Neural progenitor cell (in vitro differentiated cells): ENCODE measurements at places on chromosomes 7 and 10.
A peak's percentile ranks its signal among the peaks of the same experiment; 100 is the strongest.

DNA sequence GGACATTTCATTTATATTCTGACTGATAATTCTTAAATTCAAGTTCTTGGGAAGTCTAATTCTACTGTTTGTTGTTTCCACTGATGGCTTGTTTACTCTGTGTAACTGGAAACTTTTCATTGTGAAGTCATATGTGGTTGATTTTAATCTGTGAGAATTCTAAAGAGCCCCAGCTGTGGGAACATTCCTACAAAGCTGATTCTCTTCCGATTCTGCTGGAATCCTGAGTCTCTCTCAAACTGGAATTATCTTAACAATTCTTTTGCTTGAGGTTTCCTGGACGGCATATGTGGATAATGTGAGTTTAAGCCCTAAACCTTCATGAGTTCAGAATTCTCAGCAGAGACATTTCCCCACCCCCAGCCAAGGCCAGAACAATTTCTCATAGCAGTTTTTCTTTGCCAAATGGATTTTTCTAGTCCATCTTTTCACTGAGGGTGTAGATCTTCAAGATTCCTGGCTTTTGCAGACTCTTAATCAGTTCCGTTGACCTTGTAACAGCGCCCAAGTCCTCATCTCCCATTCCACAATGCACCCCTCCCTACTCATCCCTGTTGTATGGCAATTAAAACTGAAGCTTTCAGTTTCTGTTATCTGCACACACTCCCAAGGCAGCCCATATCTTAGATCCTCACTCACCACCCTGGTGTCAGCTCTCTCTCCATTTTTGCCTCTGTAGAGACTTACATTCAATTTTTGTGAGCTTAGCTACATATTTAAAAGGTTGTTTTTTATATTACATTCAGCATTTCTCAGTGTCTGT is 37.6 kb downstream of the GRM8 start:
- DNase-seq, result no peak

GRCh38 chr7:139898483-139898882 is 69.4 kb downstream of the TBXAS1 start:
- DNase-seq, result no peak

GRCh38 chr7:96691702-96692101 is 17.9 kb downstream of the SEM1 start:
- DNase-seq, result no peak

DNA sequence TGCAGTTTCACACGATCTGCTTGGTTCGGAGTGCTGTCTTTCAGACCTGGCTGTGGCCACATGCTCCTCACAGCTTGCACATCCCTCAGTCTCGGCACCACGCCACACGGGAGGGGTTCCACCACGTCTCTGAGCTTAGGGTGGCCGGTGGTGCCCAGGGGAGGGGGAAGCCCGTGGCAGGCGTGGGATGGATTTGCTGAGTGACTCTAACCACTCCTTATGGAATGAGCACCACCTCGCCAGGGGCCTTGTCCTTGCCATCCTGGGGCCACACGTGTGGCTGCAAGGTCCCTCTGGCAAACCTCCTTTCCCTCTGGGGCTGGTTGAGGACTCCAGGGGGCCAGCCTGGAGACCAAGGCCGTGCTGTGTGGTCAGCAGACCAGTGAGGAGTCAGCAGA is 29.1 kb upstream of the FAM20C start:
- DNase-seq, result no peak

DNA sequence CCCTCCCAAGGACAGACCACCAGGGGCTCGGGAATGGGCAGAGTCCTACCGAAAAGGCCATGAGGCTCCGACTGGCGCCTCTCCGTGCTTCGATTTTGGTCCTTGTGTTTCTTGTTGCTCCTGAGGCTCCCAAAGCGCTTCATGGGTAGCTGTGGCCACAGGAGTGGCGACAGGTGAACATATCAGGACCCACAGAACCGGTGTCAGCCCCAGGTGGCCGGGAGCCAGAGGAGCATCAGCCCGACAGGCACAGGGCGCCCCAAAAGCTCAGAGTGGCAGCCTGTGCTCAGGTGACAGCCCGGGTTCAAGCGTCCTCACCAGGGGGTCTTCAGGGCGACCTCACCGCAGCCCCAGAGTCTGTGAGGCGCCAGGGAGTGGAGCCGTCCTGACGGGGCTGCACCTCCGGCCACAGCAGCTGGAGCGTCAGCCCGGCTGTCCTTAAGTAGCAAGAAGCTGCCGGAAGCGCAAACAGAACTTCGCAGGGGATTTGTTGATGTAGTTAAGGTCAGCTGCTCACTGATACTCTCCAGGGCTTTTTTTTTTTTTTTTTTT is 141.0 kb downstream of the PRKAG2 start:
- DNase-seq, result peak; percentile 58

- peak; percentile 68 for DNase-seq
These were observed 2.7 kb upstream of the PDGFA start for GRCh38 chr7:522071-522950.

- no peak for DNase-seq
These were observed 17.6 kb downstream of the ANXA11 start for GRCh38 chr10:80187465-80188409.

DNA sequence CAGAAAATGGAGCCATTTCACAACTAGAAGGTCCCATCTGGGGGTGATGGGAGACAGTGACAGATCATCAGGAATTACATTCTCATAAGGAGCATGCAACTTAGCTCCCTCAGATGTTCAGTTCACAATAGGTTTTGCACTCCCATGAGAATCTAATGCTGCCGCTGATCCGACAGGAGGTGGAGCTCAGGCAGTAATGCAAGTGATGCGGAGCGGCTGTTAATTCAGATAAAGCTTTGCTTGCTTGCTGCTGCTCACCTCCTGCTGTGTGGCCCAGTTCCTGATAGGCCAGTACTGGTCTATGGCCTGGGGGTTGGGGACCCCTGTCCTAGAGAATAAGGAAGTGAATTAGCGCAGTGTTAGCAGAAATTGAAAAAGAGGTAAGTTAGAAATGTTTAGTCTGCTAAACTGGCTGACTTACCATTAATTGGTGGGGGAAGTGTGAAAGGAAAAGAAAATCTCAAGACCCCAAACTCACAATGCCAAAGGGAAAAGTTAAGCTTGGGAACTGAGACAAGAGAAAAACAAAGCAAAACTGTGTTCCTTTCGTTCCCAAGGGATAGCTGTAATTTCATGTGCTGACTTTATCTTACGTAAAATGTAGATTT is 76.4 kb downstream of the LYZL2 start:
- peak; percentile 78 for DNase-seq

DNA sequence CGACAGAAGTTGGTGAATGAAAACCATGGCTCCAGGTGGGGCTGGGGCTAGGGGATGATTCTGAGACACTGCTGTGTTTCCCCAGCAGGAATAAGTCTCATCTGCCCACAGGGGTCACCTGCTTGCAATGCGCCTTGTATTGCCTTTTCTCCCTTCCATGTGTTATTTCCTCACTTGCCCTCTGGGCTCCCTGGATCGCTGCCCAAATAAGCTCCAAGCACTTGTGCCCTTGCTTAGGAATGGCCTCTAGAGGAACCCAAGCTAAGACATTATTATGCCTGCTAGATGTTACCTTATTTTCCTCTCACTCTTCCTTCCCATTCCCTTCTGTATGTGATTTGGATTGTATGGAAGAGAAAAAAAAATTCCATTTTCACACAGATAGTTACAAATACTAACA is 24.8 kb upstream of the PLPP4 start:
- DNase-seq, result no peak

DNA sequence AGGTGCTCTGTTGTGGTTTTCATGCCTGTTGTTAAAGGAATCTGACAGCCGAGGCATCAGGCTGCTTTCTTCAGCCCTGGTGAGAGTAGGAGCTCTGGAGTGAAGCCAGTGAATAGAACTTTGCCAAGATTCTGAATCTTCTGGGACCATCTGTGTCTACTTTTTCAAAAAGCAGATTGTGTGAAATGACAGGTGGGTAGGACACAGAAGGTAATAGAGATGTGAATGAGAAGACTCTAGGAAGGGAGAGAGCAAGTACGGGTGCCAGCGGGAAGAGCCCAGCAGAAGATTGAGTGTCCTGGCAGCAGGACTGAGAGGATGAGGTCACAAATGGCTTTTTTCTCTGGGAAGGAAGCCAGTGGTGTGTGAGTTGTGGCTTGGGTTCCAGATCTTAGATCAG is 429.2 kb downstream of the SDK1 start:
- no peak for DNase-seq

DNA sequence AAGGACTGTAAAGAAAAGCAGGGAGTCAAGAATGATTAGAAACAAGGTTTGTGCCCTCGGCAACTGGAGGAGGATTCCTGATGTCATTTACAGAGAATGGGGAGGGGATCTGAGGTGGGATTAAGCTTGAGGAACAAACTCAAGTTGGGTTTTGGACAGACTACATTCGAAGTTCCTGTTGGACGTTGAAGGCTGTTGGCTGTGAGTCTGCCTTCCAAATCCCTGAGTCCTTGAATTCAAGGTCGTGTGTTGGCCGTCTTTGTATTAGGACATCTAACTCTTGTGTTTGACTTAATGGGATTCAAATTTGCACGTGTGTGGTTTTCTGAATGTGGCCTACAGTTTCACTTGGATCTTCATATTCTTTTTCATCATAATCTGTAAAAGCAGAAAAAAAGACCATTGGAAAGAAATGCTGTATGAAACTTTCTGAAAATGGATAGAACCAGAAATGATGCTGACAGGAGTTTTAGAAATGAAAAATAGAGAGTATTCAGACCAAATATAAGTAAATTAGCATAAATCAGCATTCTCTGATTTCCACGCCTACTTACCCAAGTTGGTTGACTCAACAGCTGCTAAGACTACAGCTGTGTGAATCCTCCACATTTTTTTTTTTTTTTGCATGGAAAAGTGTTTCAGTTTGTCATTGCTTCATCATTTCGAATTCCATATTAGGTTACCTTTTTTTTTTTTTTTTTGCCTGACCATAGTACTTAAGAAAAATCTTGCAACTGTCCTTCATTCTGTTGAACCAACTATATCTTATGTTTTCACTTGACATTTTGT is 94.8 kb downstream of the KIAA1217 start:
- DNase-seq, result no peak

DNA sequence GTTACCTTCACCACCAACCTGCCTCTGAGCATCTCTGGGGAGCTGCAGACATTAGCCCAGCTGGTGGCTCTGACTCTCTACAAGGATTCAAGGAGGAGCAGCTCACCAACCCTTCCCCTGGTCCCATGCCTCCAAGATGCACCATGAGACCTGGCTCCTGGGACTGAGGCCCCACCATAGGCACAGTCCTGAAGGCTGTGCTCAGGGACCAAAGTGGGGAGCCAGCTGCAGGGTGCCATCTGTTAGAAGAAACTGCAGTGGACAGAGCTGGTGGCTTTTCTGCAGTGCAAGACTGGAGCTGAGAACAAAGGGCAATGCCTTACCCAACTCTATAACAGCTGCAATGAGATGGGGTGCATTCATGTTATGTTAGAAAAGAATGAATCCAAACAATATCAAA is 581.6 kb downstream of the TCERG1L start:
- DNase-seq, result no peak
